Fibroblast of skin of left quadriceps (primary cell): ENCODE measurements at places on chromosomes 6 and 20.

GRCh38 chr6:26170181-26170580 is 83.0 kb downstream of the HFE start:
- DNase-seq = no peak

DNA sequence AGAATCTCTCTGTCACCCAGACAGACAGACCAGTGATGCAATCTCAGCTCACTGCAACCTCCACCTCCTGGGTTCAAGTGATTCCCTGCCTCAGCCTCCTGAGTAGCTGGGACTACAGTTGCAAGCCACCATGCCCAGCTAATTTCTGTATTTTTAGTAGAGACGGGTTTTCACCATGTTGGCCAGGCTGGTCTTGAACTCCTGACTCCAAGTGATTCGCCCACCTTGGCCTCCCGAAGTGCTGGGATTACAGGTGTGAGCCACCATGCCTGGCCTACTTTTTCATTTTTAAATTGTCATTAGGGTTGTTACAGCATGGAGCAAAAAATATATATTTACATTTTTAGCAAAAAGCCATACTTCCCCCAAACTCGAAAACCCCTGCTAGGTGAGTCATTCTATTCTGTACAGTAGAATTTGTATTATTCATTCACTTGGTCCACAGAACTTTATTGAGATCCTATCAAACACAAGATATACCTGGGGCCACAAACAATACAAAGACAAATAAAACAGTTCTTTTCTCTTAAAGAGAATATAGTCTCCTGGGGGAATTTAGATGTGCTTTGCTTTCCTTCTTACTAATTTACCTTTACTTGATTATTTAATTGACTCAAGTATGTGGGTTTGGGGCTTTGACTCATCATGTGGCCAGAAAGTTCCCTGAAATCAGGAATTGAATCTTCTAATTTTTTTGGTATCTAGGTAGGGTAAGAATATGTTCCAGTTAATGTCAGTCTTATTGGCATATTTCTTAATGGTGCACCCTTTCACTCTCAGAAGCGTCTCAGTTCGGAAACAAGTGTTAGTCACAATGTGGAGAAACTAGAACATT is 16.6 kb upstream of the CCND3 start:
- DNase-seq = no peak

DNA sequence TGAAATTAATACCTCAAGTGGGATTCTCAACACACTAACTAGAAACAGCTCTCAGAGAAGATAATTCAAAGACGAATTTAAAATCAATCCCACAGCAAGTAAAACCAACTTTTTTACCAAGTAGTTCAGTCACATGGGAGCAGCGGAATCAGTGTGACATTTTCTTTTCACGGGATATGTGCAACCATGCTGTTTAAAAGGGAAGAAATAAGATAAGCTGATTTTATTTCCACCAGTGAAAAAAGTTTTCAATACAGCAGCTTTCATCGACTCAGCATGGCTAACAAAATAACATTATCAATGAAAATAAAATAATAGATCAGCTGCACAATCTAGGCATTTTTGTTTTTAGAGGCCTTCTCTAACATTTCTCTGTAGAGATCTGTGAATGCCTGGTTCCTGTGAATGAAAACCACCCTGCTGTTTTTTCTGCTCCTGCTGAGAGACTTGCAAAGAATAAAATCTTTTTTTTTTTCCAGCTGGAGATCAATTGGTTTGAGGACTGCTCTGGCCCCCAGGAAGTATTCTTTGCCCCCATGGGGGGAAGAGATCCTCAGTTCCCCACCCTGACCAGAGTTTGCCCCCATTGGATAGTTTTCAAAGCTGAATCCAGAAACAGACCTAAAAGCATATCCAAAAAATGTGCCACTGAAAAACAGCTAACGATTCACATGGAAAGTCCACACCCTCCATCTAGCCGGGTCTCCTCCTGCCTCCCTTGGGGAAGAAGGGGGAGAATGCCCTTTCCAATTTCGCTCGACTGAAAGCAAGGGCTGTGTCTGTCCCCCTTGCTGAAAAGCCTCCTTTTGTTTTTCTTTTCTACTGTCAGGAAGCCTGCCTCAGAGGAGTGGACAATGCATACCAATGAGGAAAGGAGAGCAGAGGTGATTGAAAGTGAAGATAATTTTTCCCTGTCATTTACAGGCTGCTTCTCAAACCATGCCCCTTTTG is 317.6 kb downstream of the PRKN start:
- no peak for DNase-seq

GRCh38 chr6:15326067-15326614 is 80.3 kb downstream of the JARID2 start:
- DNase-seq = no peak

GRCh38 chr6:153003366-153003690 is 819 bp upstream of the MTRF1L start:
- DNase-seq = no peak

DNA sequence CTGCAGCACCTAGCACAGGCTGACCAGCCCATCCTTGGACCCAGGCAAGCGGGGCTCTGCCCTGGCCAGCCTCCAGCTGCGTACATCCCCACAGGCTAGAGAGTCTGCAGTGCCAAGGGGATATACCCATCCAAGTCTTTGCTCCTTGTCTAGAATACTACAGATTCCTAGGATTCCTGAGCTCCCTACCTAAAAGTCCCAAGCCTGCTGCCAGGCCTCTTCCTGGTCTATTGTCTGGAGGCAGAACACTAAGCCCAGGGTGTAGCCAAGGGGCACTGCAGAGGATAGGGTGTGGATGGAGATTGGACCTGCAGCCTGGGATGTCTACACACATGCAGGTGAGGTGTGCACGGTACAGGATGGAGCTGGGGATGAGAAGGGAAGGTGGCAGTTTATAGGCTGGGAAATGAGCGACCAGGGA is 90.0 kb upstream of the SIRPA start:
- DNase-seq = no peak

DNA sequence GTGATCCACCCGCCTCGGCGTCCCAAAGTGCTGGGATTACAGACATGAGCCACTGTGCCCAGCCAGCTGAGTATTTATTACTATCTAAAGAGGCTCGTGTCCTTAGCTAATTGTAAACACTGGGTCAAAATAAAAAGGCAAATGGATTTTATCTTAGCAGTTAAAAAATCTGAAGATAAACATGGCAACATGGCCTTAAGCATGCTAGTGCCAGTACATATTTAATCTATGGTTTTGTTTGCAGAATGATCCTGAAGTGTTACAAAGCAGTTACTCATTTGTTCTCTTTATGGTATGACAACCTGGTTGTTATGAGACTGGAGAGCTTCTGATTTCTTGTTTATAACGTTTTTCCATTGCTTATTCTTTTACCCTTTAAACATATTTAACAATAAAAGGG is 3.9 kb upstream of the KIAA0408 start:
- DNase-seq = no peak

- DNase-seq = no peak
These were observed 228.9 kb upstream of the DEFB112 start for GRCh38 chr6:50278663-50279062.

- no peak for DNase-seq
These were observed 13.7 kb upstream of the CSE1L start for GRCh38 chr20:49032455-49032854.

DNA sequence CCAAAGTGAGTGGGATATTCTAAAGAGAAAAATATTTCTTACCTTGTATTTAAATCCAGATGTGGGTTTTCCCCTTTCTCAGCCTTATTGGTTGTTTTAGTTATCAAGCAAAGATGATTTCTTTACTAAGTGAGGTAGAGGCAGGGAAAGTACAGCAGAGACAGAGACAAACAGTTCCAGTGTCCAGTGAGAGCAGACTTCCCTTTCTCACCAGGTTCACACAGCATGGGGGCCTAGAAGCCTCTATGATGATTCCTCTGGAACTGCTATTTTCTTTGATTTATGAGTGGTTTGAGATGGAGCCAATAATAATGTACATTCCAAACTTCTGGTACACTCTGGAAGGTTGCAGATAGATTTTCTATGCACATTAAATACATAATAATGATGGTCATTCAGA is 234.0 kb upstream of the MARCKS start:
- peak; percentile 88 for DNase-seq

DNA sequence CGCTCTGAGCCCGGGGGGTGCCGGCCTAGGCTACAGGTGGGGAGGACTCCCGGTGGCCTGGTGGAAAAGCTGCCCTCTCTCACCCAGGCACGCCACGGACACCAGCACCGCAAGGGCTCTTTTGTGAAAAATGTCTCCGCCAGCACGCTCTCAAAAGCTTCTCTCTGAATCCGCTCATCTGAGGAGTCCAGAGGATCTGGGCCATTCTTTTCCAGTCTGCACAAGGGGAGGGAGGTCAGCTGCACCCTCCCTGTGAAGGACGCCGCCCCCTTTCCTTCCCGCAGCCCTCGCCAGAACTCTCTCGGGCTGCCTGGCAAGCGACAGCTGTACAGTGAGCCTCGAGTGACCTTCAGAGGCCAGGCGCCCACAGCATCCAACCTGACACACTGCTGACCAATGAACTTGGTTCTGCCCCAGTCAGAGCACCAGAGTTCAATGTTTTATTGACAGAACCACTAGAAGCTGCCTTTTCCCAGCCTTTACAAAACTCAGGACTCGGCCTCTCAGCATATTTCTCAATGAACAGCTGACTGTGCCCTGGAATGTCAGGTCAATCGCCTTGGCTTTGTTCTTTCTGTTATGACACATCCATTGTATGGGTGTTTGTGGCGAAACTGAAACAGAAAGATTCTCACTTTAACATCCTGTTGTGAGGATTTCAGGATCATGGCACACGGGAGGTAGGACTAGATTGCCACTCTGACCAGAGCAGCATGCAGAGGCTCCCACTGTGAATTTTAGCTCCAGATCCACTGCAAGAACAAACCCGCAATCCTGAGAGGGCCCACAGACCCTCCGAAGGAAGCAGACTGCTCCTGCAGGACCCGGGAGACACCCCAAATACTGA is 26.7 kb downstream of the SERPINB9 start:
- DNase-seq = peak; percentile 36

- DNase-seq = no peak
These were observed 1.6 kb upstream of the ID4 start for GRCh38 chr6:19835605-19836004.

GRCh38 chr6:70549327-70549726 is 17.4 kb upstream of the SDHAF4 start:
- peak; percentile 12 for DNase-seq

DNA sequence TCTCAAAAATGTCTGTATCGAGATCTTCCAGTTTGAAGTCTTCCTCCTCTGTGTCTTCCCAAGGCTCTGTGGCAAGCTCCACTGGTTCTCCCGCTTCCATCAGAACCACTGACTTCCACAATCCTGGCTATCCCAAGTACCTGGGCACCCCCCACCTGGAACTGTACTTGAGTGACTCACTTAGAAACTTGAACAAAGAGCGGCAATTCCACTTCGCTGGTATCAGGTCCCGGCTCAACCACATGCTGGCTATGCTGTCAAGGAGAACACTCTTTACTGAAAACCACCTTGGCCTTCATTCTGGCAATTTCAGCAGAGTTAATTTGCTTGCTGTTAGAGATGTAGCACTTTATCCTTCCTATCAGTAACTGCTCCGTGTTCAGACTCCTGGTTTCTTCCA is 10.0 kb upstream of the DHX35 start:
- DNase-seq = no peak

- no peak for DNase-seq
These were observed 159.3 kb downstream of the CD83 start for GRCh38 chr6:14276667-14277404.

DNA sequence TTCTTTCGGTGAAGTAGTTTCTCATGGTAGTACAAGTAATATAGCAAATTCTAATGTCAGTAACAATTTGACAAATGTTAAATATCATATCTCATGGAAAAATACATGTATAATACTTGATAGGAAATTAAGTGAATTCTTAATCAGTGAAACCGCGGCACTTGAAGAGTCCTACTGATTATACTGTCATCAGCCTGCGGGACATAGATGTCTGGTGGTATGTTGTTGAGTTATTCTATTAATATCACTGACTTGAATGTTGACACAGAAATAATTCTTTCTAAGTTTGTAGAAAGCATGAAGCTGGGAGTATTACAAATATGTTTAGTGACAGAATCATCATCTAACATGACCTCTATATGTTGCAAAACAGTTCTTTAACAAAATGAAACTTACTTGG is 479.8 kb upstream of the IMPG1 start:
- DNase-seq = no peak
